ENCODE measurements at places on chromosomes 6 and 20.

DNA sequence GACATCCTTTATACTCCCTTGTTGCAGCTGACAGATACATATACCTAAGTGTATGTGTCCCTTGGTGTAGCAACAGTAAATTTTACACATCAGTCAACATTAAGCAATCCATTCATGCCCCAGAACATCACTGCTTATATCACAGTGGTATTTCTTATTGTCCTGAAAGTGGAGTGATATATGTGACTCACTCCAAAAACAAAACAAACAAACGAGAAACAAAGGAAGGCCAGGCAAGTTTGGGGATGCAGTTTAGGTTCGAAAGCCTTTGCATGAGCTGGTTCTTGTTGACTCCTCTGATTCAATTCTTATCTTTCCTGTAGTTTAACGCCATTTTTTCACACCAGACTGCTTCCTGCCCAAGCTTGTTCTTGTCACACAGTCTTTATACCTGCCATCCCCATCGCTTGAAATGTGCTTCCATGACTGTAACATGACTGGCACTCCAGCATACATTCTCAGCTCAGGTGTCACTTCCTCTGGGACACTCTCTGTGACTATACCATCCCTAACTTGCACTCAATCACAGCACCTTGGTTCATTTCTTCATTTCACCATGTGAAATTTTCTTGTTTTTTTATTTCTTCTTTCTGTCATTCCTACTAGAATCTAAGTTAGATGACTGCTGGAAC, 125.0 kb upstream of the TSHZ2 start:
- DNase-seq = no peak

GRCh38 chr6:42315991-42316970, 98.6 kb upstream of the MRPS10 start:
- no peak for DNase-seq

- DNase-seq = no peak
These were observed 122.6 kb upstream of the MLN start for GRCh38 chr6:33926451-33926850.

- no peak for DNase-seq
These were observed 8.0 kb downstream of the KIF13A start for GRCh38 chr6:17979479-17979878.

GRCh38 chr6:98840996-98841513, 6.7 kb downstream of the POU3F2 start:
- DNase-seq = no peak

GRCh38 chr6:36248980-36249379, 20.9 kb upstream of the PNPLA1 start:
- DNase-seq = no peak

DNA sequence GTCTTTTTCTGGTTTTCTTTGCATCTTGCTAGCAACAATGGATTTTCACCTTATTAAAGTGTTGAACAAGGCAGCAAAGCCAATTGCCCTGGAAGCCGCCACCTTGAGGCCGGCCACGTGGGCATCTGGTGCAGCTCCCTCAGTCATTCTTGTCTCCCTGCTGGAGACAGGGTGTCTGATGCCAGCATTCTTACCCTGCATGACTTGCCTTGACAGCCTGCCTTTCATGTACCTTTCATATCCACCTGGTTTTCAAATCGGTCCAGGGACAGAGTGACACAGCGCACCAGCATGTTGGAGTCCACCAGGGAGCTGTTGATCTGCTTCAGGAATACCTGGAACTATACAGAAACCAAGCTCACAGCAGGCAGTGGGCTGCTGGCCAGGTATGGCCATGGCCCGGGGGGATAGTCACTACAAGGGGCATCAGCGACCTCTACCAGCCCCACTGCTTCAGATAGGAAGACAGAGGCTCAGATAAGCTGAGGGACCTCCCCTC, 49.8 kb downstream of the MYH7B start:
- DNase-seq = no peak

Measured in stimulated activated CD4-positive, alpha-beta T cell treated with anti-CD3 and anti-CD28 coated beads, Interleukin-1b, Interleukin-23, amount 100 ng/mL, for 4 hours (primary cell).